Hepatocyte (in vitro differentiated cells): ENCODE measurements at places on chromosomes 12 and 14. TPM values are rescaled to one million over a fixed set of nuclear protein-coding genes. Genes with fewer than 3 reads are reported as not detected.

DNA sequence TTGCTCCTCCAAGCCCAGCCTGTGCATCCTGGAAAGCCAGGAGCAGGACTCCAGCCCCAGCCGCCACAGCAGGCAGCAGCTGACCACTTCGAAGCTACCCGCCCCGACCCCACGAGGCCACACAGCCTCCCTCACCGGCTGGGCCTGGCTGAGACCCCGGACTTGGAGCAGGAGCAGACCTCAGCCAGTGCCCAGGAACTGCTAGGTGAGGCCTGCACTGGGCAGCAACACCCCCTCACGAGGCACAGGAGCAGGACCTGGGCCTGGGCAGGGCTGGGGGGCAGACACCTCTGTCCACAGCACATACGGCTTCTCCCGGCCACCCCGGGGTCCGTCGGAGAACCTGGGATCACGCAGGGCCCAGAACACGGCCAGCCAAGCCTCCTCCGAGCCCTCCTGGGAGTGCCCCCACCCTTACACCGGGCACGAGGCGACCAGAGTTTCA lies 137.4 kb upstream of the C14orf180 start:
- H3K36me3 ChIP-seq = no peaks in the 10 kb centered on the region
- H3K4me1 ChIP-seq = no peaks in the 10 kb centered on the region
- no peak overlapping the region for H3K4me3 ChIP-seq
- no peak for DNase-seq

DNA sequence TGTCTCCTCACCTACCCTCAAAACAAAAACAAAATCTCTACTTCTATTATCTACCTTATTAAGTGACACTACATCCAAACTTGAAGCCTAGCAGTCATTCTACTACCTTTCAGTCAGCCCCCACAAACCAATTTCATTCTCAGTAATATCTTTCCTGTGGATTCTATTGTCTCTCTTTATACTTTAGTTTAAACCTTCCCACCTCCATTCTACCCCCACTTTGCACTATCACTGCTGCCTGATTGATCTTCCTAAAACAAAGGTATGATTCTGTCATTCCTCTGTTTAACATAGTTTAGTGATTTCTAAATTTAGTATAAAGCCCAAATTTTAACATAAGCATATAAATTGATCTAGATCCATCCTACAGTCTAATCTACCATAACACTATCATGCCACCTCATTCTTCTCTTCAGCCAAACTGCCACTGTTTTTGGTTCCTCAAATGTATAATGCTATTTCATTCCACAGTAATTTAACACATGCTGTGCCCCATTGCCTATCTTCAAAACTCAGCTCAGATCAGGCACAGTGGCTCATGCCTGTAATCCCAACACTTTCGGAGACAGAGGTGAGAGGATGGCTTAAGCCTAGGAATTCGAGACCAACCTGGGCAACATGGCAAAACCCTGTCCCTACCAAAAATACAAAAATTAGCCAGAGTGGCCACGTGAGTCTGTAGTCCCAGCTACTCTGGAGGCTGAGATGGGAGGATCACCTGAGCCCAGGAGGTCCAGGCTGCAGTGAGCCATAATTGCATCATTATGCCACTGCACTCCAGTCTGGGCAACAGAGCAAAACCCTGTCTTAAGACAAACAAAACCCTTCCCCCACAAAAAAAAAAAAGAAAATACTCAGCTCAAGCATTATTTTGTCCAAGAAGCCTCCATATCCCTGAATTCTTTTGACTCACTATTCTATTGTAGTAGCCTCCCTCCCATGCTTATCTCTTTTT lies 3.1 kb upstream of the STRN3 start:
- no peaks in the 10 kb centered on the region for H3K36me3 ChIP-seq
- no peaks in the 10 kb centered on the region for H3K27me3 ChIP-seq
- no peak for DNase-seq
- no peak overlapping the region for H3K4me3 ChIP-seq

TOMM20L gene
- total RNA-seq = not detected in 2 replicates

GRCh38 chr12:4833524-4833923 lies 76.2 kb upstream of the KCNA1 start:
- H3K4me1 ChIP-seq = no peaks in the 10 kb centered on the region
- H3K27ac ChIP-seq = no peak overlapping the region
- no peak overlapping the region for H3K4me3 ChIP-seq
- no peaks in the 10 kb centered on the region for H3K36me3 ChIP-seq

DNA sequence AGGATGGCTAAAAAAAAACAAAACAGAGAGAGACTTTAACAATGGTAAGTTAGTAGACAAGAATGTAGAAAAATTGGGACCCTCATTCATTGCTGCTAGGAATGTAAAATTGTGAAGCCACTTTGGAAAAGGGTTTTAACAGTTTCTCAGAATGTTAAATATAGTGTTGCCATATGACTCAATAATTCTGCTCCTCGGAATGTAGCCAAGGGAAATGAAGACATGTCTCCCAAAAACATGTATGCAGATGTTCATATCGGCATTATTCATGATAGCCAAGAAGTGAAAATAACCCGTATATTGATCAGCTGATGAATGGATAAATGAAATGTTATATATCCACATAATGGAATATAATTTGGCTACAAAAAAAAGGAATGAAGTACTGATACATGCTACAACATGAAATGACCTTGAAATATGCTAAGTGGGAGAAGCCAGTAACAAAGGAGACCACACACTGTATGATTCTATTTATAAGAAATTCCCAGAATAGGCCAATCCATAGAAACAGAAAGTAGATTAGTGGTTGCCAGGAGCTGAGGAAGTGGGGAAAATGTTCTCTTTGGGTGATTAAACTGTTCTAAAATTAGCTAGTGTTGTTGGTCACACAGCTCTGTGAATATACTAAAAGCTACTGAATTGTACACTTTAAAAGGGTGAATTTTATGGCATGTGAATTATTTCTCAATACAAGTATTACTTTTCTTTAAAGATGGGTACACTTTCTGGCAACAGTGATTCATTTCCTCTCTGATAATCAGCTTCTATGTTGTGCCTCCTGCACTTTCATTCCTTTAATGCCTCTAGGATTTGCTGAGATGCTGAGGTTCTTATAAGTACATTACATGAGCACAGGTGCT lies 132.5 kb downstream of the DAAM1 start:
- no peaks in the 10 kb centered on the region for H3K36me3 ChIP-seq
- H3K4me1 ChIP-seq = peaks cover 29% of the 10 kb centered on the region
- H3K27ac ChIP-seq = peak overlapping the region; percentile 26
- no peaks in the 10 kb centered on the region for H3K27me3 ChIP-seq
- no peak for DNase-seq

DNA sequence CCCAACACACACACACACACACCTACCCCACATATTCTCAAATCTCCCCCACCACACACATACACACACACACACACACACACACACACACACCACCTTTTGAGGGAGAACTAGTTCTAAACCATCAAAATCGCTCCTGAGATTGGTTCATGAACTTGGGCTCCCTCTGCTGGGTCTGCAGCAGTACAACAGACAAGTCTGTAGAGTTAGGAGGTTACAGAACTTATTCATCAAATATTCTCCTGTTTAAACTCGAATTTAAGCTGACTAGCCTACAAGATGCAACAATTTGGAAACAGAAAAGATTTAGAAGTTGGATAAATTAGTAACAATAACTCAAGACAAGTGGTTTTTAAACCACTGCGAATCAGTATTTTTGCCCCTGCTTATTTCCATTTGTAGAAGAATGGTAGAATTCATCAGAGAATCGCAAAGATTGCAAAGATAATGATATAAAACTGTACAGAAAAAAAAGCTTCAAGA lies 136.4 kb upstream of the USP15 start:
- DNase-seq = peak; percentile 76
- H3K27me3 ChIP-seq = peaks cover 31% of the 10 kb centered on the region
- H3K4me3 ChIP-seq = no peak overlapping the region
- no peak overlapping the region for H3K27ac ChIP-seq
- H3K4me1 ChIP-seq = no peaks in the 10 kb centered on the region

SEL1L gene
- total RNA-seq = 89.4 and 90.6 TPM in 2 replicates

GRCh38 chr14:61675291-61675690 lies 20.0 kb upstream of the HIF1A start:
- H3K4me3 ChIP-seq = no peak overlapping the region
- no peaks in the 10 kb centered on the region for H3K27me3 ChIP-seq
- H3K36me3 ChIP-seq = no peaks in the 10 kb centered on the region
- no peak for DNase-seq
- H3K4me1 ChIP-seq = no peaks in the 10 kb centered on the region

KRT75 gene
- not detected in 2 replicates for total RNA-seq

- DNase-seq = no peak
- peak overlapping the region; percentile 96 for H3K27ac ChIP-seq
- H3K36me3 ChIP-seq = no peaks in the 10 kb centered on the region
- peaks cover 26% of the 10 kb centered on the region for H3K4me1 ChIP-seq
- H3K27me3 ChIP-seq = no peaks in the 10 kb centered on the region
Observed at GRCh38 chr14:20456971-20457370, 1.9 kb downstream of the APEX1 start.

GRCh38 chr12:127108360-127109215 lies 1158.4 kb upstream of the TMEM132C start:
- H3K4me3 ChIP-seq = no peak overlapping the region
- peak; percentile 79 for DNase-seq
- H3K36me3 ChIP-seq = no peaks in the 10 kb centered on the region

DNA sequence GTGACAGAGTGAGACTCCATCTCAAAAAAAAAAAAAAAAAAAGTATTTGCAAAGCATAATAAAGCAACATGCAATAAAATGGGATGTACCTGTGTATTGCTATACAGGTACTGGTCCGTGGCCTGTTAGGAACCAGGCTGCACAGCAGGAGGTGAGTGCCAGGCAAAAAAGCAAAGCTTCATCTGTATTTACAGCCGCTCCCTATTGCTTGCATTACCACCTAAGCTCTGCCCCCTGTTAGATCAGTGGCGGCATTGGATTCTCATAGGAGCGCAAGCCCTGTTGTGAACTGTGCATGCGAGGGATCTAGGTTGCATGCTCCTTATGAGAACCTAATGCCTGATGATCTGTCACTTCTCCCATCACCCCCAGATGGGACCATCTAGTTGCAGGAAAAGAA lies 113.3 kb downstream of the SCAF11 start:
- no peak for DNase-seq
- H3K4me3 ChIP-seq = no peak overlapping the region
- no peak overlapping the region for H3K27ac ChIP-seq
- H3K36me3 ChIP-seq = no peaks in the 10 kb centered on the region

DNA sequence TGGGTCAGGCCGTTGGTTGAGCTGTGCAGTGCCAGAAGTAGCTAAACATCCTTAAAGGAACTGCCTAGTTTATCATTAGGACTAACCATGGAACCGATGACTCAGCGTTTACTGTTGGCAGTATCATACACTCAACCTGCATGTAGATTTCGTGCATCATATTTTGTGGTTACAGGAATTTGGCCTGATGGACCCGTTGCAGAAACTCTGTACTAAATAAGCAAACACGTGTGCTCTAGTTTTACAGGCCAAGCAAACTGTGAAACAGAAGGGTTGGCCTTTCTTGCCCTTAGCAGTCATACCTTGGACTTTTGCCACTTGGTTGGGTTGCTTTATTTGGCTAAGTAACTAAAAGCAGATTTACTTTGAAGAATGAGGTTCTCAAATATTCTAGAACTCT lies 35.6 kb downstream of the DGLUCY start:
- DNase-seq = peak; percentile 83
- no peak overlapping the region for H3K4me3 ChIP-seq
- no peaks in the 10 kb centered on the region for H3K27me3 ChIP-seq
- H3K27ac ChIP-seq = peak overlapping the region; percentile 48
- H3K36me3 ChIP-seq = no peaks in the 10 kb centered on the region

PPTC7 gene
- 11.8 and 17.1 TPM in 2 replicates for total RNA-seq
